ENCODE measurements at places on chromosomes 5 and 9.

DNA sequence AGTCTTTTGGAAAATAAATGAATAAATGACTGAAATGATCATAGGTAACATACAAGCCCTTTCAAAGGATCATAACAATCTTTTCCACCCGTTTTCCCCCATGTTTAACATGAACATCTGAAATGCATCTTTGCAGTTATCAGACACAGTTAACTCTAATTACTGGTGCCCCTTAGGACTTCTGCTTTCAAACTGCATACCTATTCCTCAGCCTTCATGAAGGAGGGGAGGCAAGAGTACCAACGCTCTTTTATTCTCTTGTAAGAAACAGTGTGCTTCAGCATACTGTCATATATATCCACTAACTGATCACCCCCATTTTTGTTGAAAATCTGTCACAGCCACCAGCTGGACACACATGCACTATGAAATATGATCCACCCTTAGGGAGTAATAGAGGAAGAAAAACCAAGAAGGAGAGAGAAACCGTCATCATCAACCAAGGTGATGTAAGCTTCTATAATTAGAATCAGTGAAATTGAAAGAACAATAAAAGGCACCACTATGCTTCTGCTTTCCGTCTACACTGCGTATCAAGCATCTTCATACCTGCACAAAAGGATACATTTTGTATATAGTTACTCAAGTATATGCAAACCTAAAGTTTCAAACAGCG lies 98.7 kb downstream of the RAPGEF6 start:
- DNase-seq: no peak

DNA sequence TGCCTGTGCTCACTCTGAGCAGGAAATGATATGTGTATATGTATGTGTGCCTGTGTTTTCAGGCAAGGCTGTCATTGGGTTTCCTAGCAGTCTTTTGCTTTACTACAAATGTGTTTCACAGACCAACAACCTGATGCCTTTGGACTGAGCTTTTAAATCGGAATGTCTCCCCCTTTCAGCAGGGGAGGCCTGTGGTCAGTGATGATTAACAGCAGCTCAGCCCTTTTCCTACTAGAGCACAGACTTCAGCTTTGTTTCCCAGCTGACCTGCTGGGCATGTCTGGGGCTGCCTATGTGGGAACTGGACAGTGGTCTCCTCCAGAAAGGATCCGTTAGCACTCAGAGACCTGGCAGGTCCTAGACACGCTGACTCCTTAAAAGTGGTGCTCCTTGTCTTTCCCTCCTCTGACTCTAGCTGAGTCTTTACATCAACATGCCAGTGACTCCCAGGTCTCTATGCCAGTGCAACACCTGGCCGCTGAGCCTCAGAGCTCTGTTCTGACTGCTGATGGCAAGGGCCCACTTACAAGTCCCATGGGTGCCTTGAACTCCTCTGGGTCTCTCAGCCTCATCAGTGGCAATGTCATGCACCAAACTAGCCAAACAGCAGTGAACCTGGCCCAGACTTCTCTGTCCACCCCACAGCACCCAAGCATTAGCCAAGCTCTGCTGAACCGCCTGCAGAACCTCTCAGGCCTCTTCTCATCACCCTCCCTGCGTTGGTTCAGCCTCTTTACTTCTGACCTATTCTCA lies 7.7 kb downstream of the MACROH2A1 start:
- no peak for DNase-seq

DNA sequence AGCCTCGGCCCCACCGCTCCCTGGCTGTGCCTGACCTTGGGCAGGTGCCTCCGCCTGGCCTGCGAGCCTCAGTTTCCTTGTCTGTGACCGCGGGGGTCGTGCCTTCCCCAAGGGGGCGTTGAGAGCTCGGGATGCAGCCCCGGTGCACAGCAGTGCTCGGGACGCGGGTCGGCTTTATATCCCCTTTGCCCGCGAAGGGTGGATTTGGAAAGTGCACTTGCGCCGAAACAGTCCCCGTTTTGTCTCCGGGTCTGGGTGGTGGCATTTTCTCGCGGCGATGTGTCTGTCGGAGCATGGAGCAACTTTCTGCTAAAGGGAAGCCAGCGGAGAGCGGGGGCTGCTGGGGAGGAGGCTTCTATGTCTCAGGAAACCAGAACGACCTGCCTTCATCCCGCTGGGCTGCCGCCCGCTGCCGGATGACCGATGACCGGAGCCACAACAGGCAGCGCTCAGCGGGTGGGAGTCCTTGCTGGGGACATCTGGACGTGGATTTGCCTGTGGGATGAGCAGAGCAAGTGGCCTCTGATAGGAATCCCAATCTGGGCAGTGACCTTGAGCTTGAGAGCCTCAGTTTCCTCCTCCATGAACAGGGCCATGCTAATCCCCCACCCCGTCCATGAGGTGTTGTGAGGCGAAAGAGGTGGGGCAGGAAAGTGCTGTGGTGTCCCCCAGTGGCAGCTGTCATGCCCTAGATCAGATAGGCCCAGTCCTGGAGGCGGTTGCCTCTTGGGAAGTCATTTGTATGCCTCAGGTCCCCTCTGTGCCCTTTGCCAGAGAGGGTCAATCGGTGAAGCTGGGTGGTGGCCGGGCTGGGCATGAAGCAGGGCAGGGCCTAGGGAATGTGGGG lies 651 bp downstream of the HRH2 start:
- DNase-seq: no peak

- DNase-seq: no peak
Observed at GRCh38 chr5:89535411-89535810, 652.4 kb upstream of the MEF2C start.

GRCh38 chr5:113450929-113451328 lies 16.1 kb upstream of the TSSK1B start:
- no peak for DNase-seq

- DNase-seq: peak; percentile 3
Observed at GRCh38 chr9:113807173-113808061, 68.7 kb upstream of the ZNF618 start.

DNA sequence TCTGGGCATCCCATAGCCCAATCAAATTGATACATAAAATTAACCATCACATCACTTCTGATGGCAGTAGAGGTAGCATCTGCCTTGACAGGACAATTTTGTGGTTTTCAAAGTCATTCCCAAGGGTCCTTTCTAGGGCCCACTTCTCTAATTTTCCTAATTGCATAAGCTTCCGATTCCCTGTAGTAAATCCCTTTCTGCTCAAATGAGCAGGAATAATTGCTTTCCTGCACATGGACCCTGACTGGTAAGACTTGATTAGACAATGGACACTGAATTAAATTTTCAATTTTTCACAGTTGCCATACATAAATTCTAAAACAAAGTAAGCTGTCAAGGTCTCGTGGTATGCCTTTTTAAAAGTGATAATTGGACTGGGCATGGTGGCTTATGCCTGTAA lies 22.0 kb upstream of the IL17B start:
- no peak for DNase-seq

GRCh38 chr5:61180886-61181285 lies 18.6 kb upstream of the SMIM15 start:
- DNase-seq: no peak

- no peak for DNase-seq
Observed at GRCh38 chr9:71115448-71115975, 5.9 kb downstream of the TRPM3 start.

DNA sequence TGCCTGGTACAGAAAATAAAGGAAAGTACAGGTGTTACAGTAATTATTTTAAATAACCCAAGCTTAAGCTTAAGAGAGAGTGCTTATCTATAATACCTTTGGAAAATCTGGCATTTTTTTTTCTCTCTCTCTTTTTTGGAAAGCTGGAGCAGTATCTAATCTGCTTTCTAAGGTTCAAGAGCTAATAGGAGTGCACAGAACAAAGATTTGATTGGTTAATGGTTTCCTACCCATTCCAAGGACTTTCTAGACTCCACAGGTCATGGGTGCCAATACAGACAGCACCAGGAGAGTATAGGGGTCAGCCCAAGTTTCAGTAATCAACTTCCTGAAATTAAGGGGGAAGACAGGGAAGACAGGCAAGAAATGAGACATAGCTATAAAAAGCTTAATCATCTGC lies 104.1 kb upstream of the SLC12A2 start:
- DNase-seq: no peak

DNA sequence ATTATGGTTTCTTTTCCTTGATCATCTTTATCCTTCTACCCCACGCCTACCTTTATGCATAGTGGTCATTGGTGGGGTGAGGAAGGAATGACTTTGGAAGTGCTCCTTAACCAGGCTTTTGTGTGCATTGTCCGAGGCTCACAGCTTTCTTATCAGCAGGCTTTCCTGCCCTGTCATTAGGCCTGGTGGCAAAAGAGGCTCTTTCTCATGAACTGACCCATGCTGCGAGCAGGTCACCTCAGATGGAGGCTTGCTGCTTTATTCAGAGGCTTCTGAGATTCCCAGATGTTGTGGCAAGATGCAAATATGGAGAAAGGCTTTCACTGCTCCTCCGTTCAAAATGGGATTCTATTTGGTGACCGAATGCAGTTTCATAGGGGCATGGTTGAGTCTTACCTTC lies 57.4 kb upstream of the DMRTA1 start:
- no peak for DNase-seq

- DNase-seq: no peak
Observed at GRCh38 chr5:127013407-127013806, 17.0 kb downstream of the MARCHF3 start.

GRCh38 chr5:171493646-171494393 lies 74.4 kb downstream of the FGF18 start:
- no peak for DNase-seq

GRCh38 chr5:154072414-154073171 lies 33.8 kb downstream of the MFAP3 start:
- DNase-seq: peak; percentile 81

DNA sequence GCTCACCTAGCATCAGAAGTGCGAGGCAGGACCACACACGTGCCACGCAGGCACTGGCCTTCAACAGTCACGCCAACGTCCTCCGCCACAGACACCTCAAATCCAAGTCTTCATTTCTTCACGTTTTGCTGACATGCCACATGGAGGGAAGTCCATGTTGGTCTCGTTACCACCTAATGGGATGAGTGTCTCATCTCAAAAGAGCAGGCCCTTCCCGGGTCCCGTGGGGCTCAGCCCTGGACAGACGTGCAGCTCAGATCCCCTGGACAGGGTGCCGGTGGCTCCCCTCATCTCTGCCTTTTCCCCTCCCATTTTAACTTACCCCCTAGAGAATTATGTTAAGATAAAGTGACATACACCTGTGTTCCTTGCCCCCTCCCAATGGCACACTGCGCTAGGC lies 76.8 kb downstream of the MRPL36 start:
- no peak for DNase-seq

- no peak for DNase-seq
Observed at GRCh38 chr5:174623433-174624019, 100.9 kb upstream of the MSX2 start.

GRCh38 chr5:30581198-30581935 lies 612.1 kb upstream of the CDH6 start:
- no peak for DNase-seq

GRCh38 chr9:27528886-27529315 lies 713 bp downstream of the MOB3B start:
- DNase-seq: peak; percentile 13

DNA sequence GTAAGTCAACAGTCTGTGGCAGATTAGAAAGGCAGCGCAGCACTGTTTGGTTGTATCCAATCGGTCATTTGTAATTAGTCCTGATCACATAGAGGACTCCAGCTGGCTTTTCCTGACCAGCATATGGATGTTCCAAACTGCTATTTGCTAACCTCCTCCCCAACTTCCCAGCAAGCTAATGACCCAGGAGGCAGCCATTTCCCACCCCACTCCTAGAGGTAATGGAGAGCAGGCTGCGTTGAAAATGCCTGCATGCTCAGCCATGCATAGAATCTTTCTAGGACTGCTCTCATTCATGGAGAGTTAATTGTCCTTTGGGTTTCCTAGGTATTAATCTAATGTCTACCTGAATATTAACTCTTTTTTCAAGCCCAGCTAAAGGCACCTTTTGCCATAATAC lies 850.6 kb upstream of the WWC1 start:
- DNase-seq: no peak

DNA sequence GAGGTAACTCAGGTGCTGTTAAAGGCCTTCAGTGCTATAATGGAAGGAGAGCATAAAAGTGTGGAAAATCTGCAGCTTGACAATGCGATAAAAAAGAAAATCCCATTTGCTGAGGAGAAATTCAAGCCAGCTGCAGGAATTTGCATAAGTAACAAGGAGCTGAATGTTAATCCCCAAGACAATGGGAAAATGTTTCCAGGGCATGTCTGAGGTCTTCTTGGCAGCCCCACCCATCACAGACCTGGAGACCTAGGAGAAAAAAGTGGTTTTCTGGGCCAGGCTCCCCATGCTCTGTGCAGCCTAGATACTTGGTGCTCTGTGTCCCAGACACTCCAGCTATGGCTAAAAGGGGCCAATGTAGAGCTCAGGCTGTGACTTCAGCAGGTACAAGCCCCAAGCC lies 1159.6 kb downstream of the CDH18 start:
- DNase-seq: no peak

DNA sequence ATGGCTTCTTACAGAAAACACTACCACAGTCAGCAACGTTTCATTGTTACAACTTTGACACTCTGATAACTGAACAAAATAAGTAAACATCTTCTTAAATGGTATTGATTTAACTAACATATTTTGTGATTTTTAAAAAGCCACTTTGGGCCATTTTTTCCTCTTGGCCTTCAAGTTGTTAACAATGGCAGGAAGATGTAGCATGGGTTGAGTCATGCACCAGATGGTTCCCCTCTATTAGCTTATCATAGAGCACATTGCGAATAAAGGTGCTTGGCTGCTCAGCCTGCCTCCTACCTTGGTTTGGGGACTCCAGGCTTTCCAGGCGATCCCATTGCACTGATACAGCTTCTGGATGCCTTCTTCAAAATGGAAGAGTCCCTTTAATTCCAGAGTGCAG lies 24.1 kb upstream of the CER1 start:
- no peak for DNase-seq

GRCh38 chr5:13993926-13994325 lies 49.4 kb upstream of the DNAH5 start:
- DNase-seq: no peak

DNA sequence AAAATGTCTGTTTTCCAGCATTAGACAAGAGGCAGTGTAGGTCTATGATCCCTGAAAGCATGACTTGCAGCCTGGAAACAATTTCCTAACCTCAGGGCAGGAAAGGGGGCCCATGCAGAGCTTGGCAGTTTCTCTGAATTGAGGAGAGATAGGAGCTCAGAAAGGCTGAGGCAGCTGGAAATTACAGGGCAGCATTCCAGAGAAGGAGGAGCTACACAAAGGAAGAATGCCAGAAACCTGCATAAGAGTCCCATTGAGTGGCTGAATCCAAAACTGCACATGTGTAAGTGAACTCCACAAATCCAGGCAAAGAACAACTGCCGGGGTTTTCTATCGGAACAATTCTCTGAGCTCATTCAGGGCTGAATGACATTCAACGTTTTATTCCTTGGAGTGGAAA lies 346.8 kb downstream of the PIK3R1 start:
- DNase-seq: no peak
